ENCODE measurements at places on chromosomes 12 and 14.
A peak's percentile ranks its signal among the peaks of the same experiment; 100 is the strongest.

GRCh38 chr12:55931317-55931779 lies 386 bp downstream of the DGKA start:
- no peak for DNase-seq

DNA sequence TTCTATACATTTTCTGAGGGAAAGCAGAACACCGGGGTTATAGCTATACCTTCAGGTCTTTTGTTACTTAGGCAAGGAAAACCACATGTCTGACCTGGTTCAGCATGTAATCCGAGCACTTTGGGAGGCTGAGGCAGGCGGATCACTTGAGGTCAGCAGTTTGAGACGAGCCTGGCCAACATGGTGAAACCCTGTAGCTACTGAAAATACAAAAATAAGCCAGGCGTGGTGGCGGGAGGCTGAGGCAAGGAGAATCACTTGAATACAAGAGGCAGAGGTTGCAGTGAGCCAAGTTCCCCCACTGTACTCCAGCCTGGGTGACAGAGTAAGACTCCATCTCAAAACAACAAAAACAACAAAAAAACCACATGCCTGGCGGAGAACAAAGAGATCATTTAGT lies 177.6 kb downstream of the ACSS3 start:
- no peak for DNase-seq

GRCh38 chr14:90495357-90496276 lies 98.8 kb downstream of the CALM1 start:
- peak; percentile 25 for DNase-seq

DNA sequence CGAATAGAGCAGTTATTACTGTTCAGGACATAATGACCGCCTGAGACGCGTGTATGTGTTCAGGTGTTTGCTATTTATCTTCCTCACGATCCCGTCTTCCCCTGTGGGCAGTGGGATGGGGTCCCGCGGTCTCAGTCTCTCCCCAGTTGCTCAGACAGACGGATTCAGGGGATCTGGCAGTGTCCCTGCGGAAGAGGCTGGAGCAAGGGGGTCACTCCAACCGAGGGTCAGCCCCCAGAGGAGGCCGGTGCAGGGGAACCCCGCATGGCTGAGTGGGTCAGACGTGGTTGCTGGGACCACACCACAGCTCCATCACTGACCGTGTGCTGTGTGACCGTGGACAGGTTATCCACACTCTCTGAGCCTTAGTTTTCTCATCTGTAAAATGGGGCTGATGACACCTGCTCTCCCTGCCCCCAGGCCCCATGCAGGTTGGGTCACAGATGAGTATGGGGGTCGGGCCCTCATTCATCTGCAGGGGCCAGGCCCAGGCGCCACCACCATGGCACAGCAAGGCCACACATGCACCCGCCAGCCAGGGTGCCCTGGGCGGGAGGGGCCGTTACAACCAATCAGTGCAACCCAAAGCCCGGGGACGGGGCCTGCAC lies 5.2 kb downstream of the MMP17 start:
- DNase-seq: no peak

- no peak for DNase-seq
Observed at GRCh38 chr12:75479963-75480461, 543 bp upstream of the GLIPR1 start.

DNA sequence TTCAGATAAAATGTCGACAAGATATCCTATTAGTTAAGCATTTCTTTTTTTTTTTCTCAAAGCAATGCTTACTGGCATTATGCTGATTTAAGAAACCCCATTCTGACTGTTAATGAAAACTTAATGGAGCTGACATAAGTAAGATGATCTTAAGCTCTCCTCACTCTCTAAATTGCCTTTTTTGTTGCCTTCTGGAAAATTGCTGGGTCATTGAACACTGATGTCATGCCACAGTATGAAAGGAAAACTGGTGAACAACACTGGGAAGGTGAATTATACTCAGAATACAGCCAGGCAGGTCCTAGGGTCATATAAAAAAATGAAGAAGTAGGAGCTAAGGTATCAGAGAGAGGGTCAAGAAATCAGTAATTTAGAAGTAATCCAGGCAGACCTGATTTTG lies 179.9 kb downstream of the BTG1 start:
- DNase-seq: no peak

DNA sequence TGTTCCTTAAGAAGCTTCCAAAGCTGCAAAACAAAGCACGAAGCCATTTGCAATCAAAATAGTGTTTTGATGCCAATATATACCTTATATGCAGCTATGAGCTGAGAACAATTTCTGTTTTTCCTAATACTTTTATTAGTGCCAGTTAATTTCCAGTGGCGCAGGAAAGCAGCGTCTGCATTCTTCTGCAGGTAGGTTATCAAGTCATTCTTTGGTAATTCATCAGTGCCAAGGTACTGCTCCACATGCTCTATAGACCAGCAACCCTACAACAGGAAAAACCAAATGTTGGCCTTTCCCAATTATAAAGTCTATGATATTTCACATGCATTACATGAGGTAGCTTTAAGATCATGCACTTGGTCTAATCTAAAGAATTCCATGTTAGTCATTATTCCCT lies 87.6 kb upstream of the STRN3 start:
- DNase-seq: no peak

- DNase-seq: no peak
Observed at GRCh38 chr14:62179367-62180018, 417.3 kb downstream of the SNAPC1 start.

Data from activated T-cell treated with anti-CD3 and anti-CD28 coated beads for 1 hour (primary cell).